ENCODE measurements at places on chromosomes 1 and 21.

DNA sequence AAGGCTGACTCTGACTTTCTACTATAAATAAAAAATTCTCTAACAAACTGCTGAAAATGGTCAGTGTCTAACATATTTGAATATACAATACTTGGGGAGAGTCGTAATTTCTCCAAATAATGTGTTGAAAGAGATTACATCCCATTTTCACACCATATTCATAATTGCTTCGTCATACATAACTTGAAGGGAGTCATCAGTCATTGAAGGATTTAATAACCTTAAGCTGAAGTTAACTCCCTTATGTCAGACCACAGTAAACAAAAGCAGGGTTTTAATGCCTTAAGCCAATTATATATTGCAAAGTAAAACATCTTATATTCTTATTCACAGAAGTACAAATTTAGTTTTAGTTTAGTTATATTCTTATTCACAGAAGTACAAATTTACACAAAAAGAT lies 129.9 kb downstream of the RERE start:
- DNase-seq, result no peak

DNA sequence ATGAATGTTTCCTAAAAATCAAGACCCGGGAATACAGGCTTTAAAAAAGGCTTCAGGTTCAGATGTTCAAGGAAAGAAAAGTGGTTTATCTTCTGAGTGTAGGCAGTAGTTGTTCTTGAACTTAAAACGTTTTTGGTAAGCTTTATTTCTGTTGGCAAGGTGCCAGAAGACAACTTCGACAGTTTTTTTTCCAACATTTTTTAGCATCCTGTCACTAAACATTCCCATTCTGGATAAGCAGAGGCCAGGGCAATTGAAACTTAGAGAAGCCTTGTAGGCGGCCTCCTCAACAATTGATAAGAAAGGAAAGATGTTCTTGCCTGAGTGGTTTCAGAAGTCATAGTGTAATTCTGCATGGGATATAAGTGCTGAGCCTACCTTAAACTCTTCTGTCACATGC lies 66.7 kb downstream of the PATJ start:
- DNase-seq, result no peak

GRCh38 chr21:45889961-45890360 lies 91.6 kb upstream of the COL6A1 start:
- DNase-seq, result no peak

- no peak for DNase-seq
Observed at GRCh38 chr1:14300991-14301703, 297.3 kb upstream of the KAZN start.

DNA sequence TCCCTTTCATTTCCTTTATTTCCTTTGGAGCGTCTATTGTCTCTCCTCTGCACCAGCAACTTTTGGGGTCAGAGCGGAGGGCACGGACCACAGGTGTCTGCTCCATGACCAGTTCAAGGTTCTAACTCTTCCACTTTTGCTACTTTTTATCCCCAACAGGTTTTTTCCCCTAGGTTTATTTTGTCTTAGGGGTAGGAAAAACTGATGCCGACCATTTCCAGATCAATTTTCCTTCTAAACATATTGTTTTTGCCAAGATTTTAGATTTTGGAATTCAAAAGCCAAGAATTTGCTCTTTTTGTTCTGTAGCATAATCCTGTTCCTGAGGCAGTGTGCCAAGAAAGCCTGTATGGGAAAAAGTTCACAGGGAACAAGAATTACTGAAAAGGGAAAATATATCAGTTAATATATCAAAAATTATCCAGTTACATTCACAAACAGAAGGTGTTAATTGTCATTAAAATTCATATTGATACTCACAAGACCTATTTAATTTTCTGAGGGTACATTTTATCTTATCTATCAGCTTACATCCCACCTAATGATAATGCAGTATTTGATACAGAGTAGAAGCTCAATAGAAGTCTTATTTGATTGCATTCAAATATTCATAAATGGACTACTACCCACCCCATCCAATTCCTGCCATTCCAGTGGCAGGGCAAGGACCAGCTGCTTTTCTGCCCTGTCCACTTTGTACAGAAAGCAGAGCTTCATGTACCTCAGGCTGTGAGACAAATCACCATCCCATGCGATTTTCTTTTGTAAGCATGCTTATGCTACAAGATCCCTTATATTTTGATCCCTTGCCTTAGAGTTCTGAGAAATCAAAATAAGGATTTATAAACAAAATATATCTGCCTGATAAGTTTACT lies 31.2 kb downstream of the TSEN15 start:
- no peak for DNase-seq

DNA sequence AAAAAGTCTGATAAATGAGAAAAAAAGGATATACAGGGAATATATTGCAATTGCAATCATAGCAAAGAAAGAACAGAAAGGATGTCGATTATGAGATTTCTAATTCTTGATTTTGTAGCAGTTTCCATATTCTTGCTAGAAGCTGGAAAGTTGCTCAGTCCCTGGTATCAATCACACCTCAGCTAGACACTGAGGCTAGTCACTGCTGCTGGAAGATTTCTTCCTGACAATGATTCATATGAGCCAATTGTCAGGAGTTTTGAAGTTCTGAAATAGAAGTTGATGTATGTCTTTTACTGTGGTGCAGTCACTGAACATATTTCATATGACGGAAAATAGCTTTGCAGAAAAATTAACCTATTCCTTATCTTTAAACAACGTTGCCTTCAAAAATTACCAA lies 208.4 kb upstream of the C1orf105 start:
- DNase-seq, result no peak

GRCh38 chr1:230976360-230976759 lies 2.3 kb downstream of the TTC13 start:
- no peak for DNase-seq

- no peak for DNase-seq
Observed at GRCh38 chr1:65804584-65804983, 11.9 kb downstream of the PDE4B start.

Data from NCI-H2171 (cell line).